ENCODE measurements at places on chromosomes 7 and 10. TPM values are rescaled to one million over a fixed set of nuclear protein-coding genes. Genes with fewer than 3 reads are reported as not detected.

DNA sequence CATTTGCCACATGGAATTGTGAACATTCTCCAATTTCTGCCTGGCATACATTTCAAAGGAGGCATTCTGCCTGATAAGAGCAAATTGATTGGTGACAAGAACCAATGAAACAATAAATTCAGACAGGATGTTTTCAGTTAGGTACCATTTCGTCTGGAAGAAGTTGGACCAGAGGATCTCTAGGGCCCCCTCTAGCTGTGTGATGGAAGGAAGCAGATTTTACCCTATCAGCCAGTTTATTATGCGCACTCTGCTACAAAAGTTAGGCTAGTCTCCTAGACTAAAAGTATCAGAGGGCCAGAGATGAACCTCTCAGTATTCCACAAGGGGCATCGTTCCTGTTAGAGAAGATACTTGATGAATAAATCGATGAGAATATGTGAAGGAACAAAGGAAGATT, 118.0 kb downstream of the BUB3 start:
- DNase-seq, result no peak

GRCh38 chr7:159104188-159104920, 40.3 kb downstream of the VIPR2 start:
- no peak for DNase-seq

Gene SLC26A3
- 3.3 TPM for total RNA-seq

Gene ACSM6
- not detected for total RNA-seq

Gene CEP55
- 4.7 TPM for total RNA-seq

- DNase-seq, result no peak
Measured at GRCh38 chr10:85168243-85168642, 839.9 kb downstream of the CCSER2 start.

- peak; percentile 20 for DNase-seq
Measured at GRCh38 chr10:70378122-70378521, 4.3 kb downstream of the LRRC20 start.

DNA sequence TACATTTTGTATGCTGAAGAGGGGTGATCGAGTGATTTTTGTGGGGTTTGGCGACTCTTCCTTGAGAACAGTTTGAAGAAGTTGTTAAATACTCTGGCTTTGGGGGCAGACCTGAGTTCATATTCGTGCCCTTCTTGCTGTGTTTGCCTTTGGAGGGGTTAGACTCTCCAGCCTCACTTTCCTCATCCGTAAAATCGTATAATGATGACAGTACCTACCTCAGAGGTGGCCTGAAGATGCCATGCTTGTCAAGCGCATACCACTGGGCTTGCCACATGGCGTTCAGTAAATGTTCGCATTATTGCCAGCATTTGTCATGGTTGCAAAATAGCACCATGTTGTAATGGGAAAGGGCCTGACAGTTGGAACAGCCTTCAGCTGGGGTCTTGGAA, 1.3 kb downstream of the STK17A start:
- peak; percentile 26 for DNase-seq

GRCh38 chr7:142088022-142088714, 23.4 kb upstream of the MGAM2 start:
- DNase-seq, result peak; percentile 81

Gene CACNB2
- total RNA-seq, result 17.4 TPM

DNA sequence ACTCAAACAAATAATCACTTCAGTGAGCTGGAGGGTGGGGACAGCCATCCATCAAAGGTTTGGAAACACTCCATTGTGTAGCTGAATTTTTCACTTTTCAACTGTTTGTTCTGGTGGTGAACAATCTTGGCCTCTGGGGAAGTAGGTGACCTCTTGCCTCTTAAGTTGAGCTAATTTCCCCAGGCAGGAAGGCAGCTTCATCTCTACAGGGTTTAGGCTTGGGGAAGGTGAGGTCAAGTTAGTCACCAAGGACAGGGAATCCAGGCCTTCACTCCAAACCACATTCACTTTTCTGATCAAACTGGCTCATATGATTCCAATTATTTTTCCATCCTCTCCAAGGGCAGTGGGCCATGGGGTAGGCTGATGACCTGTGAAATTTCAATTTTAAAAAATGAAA, 138.3 kb upstream of the HABP2 start:
- no peak for DNase-seq

Gene FOXI2
- not detected for total RNA-seq

DNA sequence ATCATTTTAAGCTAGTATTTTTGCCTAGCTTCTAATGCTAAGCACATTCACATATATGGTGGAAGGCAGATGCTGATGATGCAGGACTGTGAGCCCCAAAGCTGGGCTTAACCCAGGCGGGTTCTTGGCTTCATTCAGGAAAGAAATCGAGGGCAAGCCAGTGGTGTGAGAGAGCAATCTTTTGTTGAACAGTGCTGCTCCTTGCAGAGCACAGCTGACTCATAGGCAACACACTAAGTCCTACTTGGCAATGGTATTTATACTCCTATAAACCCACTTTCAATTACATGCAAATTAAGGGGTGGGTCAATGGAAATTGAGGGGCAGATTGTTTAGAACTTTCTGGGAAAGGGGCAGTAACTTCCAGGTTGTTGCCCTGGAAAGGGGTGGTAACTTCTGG, 42.0 kb upstream of the CELF2 start:
- DNase-seq, result no peak

DNA sequence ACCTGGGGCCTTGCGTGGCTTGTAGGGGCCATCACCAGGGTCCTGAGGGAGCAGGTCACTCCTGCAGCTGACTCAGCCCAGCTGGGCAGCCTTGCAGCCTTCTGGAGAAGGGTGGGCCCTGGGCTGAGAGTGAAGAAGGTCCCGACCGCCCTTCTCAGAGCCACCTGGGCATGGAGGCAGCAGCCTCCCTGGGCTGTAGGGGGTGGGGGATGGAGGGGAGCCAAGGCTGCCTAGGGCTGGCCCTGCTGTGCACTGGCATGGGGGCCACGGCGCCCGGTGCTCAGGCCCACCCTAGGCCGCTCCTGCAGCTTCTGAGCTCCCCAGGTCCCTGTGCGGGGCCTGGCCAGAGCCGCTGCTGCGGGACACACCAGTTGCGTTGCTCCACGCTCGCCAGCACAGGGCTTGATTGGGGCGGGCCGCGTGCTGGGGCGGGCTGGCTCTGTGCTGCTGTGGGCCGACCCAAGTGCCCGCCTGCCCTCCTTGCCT, 63.6 kb upstream of the NKX6-2 start:
- DNase-seq, result no peak

Gene HOXA3
- 3.1 TPM for total RNA-seq

DNA sequence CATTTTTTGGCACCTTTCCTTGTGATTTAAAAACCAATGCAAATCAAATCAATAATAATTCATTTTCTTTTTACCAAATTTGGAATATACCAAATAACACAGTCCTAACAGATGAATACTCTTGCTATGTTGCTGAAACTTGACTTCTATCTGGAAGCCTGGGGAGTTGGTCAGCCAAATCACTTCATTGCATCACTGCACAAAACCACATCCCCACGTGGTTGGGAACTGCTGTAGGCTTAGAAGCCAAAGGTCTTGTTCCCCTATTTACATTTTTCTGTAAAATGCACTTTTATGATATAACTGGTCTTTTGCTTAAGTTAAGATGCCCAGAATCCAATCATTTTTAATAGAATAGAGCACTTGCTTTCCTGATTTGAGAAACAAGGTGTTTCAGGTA, 15.2 kb downstream of the GPR85 start:
- no peak for DNase-seq

GRCh38 chr10:132961787-132962622, 19.6 kb upstream of the CFAP46 start:
- DNase-seq, result peak; percentile 63

- DNase-seq, result no peak
Measured at GRCh38 chr10:70596860-70597809, 5.4 kb downstream of the PRF1 start.

Gene SPDYE3
- total RNA-seq, result 0.91 TPM

DNA sequence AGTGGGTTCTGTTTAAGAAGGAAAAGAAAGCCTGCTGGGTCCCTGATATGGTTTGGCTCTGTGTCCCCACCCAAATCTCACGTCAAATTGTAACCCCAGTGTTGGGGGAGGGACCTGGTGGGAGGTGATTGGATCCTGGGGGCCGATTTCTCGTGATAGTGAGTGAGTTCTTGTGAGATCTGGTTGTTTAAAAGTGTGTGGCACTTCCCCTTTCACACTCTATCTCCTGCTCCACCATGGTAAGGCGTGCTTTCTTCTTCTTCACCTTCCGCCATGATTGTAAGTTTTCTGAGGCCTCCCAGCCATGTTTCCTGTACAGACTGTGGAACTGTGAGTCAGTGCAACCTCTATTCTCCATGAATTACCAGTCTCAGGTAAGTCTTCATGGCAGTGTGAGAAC, 42.6 kb downstream of the INPP5A start:
- DNase-seq, result no peak

Gene LBX1
- total RNA-seq, result not detected

DNA sequence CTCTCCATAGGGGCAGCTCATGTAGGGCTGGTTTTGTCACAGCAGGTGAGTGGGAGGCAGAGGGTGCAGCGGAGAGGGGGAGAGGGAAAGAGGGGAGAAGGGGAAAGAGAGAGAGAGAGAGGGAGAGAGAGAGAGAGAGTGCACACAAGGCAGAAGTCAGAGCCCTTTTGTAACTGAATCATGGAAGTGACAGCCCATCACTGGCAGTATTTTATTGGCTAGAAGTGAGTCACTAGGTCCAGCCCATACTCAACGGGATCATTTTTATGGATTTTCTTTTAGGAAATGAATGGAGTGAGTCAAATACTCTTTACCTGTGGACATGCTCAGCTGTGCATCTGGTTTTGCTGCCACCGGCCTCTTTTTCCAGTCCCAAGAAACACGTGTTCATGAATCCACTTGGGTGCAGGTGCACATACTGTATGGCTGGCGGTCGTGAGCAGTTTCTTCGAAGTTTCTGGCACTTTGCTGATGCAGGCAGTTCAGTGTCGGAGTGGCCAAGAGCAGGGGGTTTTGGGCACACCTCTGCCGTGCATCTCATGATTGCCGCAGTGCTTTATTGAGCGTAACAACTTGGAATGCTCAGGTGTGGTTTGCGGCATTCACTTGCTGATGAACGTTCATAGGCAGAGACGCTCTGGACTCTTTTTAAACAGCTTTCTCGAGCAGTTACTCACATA, 40.3 kb downstream of the DOCK1 start:
- no peak for DNase-seq

Gene ELN
- total RNA-seq, result 34.7 TPM

Gene CPED1
- 10.7 TPM for total RNA-seq

Measured in prostate gland (tissue), 2 donors.